ENCODE measurements at places on chromosomes 6 and 20.

- DNase-seq = no peak
Observed at GRCh38 chr6:146583966-146584365, 14.8 kb upstream of the ADGB start.

DNA sequence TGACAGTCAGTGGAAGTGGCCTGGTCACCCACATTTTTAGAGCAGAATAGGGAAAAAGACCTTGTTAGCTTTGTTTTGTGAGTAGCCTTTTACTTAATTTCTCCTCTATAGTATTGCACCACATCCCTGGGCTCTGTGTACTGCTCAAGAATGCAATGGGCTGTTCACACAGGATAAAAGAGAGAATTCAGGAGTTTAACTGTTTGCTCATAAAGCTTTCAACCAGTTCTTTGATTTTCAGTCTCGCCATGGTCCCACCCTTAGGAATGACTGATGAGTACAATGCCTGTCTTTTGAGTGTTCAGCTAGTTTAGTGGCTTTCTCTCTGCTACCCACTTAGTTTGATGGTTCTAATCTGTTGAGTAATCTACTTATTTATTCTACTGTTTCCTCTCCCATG, 129.7 kb downstream of the PLG start:
- DNase-seq = no peak

DNA sequence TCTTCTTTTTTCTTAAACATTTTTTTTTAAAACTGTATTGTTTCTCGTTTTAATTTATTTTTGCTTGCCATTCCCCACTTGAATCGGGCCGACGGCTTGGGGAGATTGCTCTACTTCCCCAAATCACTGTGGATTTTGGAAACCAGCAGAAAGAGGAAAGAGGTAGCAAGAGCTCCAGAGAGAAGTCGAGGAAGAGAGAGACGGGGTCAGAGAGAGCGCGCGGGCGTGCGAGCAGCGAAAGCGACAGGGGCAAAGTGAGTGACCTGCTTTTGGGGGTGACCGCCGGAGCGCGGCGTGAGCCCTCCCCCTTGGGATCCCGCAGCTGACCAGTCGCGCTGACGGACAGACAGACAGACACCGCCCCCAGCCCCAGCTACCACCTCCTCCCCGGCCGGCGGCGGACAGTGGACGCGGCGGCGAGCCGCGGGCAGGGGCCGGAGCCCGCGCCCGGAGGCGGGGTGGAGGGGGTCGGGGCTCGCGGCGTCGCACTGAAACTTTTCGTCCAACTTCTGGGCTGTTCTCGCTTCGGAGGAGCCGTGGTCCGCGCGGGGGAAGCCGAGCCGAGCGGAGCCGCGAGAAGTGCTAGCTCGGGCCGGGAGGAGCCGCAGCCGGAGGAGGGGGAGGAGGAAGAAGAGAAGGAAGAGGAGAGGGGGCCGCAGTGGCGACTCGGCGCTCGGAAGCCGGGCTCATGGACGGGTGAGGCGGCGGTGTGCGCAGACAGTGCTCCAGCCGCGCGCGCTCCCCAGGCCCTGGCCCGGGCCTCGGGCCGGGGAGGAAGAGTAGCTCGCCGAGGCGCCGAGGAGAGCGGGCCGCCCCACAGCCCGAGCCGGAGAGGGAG, 580 bp downstream of the VEGFA start:
- DNase-seq = peak; percentile 16

GRCh38 chr6:112178846-112179245, 75.5 kb downstream of the LAMA4 start:
- DNase-seq = no peak

DNA sequence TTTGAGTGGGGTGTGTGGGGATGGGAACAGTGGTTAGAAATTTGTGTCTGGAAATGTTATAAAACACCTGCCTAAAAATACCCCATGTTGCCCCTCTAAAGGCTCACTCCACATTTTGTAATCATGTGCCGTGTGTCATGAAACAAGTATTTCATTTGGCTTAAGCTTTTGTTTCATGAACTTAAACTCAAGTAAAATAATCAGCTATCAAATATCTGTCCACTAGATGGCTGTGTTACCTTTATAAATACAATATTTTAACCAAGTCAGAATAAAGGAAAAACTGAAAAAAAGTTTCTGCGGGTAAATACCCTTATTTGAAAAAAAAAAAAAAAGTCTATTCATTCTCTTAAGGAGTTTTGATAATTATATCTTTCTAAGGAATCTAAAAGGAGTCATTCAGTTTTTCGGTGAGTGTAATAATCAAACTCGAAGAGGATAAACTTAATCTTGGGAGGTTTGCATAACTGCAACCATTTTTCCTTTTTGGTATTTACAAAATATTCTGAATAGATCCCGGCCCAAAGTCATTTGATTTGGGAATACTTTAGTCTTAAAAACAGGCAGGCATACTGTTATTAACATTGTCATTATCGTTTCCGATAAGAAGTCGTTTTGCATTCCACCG, 29.9 kb upstream of the MTRF1L start:
- DNase-seq = no peak

GRCh38 chr6:143385636-143386035, 64.9 kb downstream of the ADAT2 start:
- no peak for DNase-seq

- no peak for DNase-seq
Observed at GRCh38 chr6:46539866-46540265, 48.6 kb upstream of the RCAN2 start.

DNA sequence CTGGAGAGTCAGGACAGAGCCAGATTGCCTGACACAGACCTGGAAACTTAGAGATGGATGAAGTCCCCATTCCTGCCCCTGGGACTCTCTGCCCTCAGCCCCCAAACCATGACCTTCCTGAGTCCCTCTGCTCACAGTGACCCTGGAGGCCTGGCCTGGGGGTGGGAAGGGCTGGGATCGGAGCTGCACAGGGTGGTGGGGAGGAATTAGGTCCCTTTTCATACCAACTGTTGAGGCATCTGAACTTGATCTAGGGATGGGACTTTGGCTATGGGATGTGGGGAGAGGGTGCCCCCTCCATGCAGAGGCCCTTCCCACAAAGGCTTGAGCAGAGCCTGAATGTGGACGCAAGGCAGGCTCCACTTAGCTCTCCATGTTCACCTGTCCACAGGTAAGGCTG, 144.1 kb downstream of the MRPL14 start:
- no peak for DNase-seq

GRCh38 chr6:25558155-25558817, 93.7 kb upstream of the SCGN start:
- DNase-seq = no peak

DNA sequence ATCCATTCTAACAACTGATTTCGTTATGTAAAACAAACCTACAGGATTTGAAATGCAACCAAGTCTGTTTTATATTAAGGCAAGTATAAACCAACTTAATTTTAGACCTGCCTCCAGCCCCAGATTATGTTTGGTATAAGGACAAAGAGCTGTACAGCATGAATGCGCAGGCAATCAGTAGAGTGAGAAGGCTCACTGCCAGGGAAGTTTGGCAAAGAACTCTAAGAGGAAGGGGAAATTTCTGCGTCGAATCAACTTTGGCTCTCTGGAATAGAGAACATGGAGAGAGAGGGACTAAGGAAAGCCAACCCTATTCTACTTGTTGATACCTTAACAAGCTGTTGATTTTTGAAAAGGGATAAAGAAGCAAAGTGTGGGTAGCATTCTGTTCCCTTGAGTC, 96.9 kb upstream of the FOXO3 start:
- no peak for DNase-seq

- no peak for DNase-seq
Observed at GRCh38 chr20:44032583-44033331, 118.1 kb downstream of the TOX2 start.

DNA sequence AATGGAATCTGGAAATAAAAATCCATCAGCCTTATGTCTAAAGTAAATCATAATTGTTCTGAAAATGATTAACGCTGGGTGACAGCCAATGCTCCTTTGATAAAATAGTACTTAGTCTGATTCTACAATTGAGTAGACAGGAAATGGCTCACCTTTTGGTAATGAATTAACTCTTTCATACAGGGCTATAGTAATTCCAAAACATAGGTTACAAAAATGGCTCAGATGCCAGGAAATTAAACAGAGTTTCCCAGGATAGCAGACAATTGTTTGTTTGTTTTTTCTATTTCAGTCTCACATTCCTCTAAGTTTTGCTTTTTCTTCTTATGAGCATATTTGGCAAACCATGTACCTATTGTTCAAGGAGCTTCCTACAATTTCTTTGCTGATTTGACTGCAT, 257.2 kb upstream of the EPHA7 start:
- no peak for DNase-seq

DNA sequence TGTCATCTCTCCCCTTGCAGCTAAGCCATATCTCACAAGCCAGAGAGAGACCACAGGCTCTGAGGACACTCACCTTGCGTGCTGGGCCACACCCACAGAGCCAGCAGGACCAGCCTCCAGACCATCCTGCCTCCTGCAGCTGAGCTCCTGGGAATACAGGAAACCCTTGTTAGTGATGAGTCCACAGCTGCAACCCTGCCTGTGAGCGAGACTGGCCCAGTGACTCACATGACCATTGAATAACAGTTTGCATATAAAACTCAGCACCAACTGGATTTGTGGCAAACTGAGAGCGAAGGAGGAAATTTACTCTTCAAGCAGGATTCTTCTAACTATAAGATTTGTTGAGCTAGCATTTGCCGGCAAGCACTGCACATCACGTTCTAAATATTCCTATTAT, 3.0 kb downstream of the THBS2 start:
- no peak for DNase-seq

GRCh38 chr6:162568266-162568665, 159.3 kb downstream of the PRKN start:
- no peak for DNase-seq

DNA sequence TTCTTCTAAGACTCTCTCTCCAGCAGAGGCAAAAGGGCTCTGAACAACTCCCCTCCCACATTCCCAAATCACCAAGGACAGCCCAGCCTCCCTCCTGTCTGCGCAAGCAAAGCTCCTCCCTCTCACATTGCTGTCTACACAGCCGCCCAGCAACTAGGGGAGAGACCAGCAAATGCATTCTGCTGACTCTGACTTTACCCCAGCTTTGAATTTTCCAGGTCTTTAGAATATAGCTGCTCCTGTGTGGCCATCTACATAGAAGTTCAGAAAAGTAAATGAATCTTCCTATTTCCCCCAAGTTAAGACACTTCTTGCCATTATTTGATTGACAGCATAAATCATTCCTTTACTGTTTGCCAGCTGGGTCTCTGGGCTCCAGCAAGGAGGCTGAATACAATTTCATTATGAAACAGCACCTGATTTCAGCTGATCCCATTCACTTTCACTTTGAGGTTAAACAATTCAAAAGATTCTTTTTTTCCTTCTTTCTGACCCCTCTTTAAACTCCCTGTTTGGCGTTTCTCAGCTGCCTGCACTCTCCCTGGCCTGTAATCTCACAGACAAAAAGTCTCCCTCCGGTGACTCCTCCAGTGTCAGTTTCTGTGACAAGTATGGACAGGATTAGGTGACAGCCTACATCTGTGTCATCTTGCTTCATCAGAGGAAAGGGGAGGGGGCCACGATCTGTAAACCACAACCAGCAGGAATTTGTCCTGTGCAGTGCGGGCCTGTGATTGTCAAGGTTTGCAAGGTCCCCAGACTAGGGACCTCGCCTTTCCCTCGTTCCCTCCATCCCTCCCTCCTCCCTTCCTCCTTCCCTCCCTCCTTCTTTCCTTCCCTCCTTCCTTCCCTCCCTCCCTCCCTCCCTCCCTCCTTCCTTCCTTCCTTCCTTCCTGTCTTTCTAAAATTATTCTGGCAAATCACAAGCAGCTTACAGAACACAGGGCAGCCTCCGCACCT, 205.6 kb upstream of the RIN2 start:
- DNase-seq = no peak

- no peak for DNase-seq
Observed at GRCh38 chr20:24782301-24782700, 166.8 kb upstream of the CST7 start.

GRCh38 chr20:9136114-9136513, 67.2 kb downstream of the PLCB4 start:
- DNase-seq = no peak

DNA sequence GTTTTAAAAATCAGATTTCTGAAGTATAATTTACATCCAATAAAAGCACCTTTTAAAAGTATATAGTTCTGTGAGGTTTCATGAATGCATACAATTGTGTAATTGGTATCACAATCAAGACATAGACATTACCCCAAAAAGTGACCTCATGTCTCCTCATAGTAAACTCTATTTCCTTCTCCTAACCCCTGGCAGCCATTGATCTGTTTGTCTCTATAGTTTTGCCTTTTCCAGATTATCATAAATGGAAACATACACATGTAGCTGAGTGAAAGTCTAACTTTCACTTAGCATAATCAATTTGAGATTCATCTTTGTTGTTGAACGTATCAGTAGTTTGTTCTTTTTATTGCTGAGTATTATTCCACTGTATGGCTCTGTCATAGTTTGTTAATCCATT, 57.6 kb downstream of the SUN5 start:
- no peak for DNase-seq

GRCh38 chr20:12673352-12673751, 335.4 kb upstream of the SPTLC3 start:
- no peak for DNase-seq

GRCh38 chr6:125300992-125301434, 754 bp downstream of the HDDC2 start:
- DNase-seq = no peak

- DNase-seq = no peak
Observed at GRCh38 chr6:149347067-149347466, 29.6 kb downstream of the TAB2 start.

DNA sequence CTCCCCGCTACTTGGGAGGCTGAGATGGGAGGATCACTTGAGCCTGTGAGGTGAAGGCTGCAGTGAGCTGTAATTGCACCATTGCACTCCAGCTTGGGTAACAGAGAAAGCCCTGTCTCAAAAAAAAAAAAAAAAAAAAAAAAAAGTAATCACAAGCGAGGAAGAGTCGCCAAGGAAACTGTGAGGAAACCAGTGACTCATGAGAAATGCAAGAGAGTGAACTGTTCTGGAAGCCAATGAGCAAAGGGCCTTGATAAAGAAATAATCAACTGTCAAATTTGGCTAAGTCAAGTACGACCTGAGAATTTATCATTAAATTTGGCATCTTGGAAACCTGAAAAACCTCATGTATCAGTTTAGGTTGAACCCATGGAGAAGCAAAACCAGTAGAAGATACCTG, 16.1 kb upstream of the LAMP5 start:
- no peak for DNase-seq

DNA sequence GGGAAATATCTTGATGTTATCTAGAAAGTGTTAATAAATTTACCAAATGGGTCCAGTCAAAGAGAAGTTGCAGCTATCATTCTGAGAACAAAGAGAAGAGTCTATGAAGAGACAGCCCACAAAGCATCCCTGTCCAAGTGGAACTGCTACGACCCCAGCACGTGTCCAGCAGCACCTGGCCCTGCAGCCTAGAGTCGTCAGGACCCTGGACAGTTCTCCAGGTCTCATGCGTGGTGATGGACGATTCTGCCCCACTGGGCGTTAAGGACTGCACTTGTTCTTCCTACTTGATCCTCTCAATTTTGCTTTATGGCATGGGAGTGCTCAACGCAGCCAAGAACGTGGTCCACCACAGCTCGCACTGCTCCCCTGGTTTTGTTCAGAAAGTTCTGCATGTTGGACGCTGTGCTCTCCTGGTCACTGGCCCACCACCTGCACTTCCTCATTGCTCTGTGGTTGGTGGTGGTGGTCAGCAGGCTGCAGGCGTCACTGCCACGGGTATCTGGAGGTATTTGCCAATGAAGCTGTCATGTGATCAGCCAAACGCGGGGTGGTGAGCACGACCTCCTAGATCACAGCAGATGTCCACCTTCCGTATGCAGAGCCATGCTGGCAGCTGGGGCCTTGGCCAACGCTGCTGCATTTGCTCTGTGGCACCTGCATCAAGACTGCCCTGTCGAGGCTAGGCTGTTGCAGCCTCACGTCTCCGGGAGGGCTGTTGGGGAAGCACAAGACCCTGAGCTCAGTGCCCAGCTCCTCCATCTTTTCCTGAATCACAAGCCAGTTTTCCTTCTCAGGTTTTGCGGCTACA, 356.4 kb downstream of the CDH4 start:
- DNase-seq = no peak
